Fibroblast of villous mesenchyme (primary cell): ENCODE measurements at places on chromosomes 4 and X. TPM values are rescaled to one million over a fixed set of nuclear protein-coding genes. Genes with fewer than 3 reads are reported as not detected.

GRCh38 chr4:89284020-89284424, 23.6 kb downstream of the GPRIN3 start:
- no peak for DNase-seq

DNA sequence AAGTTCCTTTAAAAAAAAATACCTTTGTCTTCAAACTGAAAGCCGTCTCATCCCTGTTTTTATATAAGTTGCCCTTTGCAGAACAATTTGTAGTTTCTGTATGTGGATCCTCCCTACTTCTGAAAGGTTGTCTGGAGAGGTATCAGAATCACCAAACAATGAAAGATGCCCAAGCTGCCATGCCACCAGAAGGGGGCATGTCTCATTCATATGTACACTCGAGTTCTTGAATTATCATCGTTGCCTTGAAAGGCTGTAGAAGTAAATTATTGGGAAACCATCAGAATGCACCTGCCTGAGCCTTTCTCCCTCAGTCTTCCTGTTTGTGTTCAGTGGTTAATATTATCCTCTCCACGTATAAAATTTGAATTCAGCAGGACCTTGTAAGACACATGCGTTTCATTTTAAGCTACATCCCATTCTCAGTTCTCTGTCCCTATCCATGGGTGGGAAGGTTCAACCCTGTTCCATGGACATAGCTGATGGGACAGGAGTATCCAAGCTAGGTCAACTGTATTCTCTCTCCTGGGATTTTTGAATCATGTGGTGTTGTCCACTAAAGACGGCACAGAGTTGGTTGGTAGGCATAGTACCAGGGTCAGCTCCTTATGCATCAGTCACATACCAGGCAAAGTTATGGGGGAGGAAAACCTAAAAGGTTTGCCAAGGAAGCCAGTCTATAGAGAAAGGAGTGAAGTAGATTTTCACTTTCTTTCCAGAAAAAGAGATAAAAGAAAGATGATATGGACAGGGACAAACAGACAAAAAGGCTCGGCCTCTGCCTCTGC, 24.0 kb downstream of the GALNT7 start:
- no peak for DNase-seq

PDLIM3 gene
- 15.1 and 96.6 TPM in 2 replicates for total RNA-seq

PARM1 gene
- 0.86 and 1.3 TPM in 2 replicates for total RNA-seq
